ENCODE measurements at places on chromosomes 6 and 20.

DNA sequence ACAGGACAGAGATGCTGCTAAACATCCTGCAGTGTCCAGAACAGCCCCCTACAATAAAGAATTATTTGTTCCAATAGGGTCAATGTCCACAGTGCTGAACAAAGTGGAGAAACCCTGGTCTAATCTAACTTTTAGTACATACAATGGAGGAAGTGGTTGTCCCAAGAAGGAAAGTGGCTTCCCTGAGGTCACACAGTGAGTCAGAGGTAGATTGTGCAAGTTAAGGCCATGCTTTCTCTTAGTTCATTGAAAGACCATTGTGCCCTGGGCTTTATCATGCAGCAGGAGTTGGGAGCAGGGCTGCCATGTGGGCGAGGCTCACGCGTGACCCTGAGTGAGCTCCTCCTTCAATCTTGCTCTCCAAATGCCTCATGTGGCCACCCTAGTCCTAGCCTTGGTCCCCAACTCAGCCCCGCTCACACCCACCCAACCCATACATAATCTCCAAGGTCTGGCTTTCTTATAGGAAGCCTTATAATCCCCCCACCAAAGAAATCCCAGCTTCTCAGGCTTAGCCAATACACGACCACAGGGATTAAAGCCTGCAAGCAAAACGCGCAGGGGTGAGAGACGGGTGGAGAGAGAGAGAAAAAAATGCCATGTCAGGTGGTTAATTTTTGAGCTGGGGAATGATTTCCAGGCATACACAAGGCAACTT is 19.9 kb downstream of the SLC13A3 start:
- DNase-seq = no peak

DNA sequence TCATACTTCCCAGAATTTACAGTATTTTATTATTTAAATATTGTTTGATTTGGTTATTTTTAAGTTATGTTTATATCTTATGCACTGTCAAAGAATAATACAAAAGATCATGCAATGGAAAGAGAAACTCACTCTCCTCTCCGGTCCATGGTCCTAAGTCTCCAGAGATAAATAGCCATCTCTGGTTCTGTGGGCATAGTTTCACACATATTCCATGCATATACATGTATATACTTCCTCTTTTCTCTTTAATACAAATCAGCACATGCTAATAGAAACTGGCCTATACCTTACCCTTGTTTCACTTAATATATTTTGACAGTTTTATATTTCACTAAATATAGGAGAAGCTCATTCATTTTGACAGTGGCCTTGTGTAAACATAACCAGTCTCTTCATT is 901.7 kb upstream of the CITED2 start:
- no peak for DNase-seq

- DNase-seq = no peak
Measured at GRCh38 chr6:71707059-71707458, 179.3 kb upstream of the RIMS1 start.

GRCh38 chr20:64265201-64265600 is 9.7 kb downstream of the PCMTD2 start:
- DNase-seq = no peak

DNA sequence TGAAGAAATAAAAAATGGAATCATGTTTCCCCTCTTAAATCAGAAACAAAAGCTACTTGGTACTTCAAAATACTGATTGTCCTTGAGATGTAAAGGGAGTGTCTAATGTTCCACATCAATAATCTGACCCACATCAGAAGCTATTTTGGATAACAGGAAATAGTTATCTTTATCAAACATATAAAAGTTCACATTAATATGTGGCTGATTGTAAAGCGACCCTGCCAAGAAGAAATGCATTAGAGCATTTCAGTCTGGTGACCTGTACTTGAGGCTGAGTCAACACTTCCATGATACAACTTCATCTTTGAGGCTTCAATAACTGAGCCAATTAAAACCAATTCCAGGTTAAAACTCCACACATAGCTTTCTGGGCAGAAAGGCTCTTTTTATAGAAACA is 31.8 kb downstream of the SYNE1 start:
- no peak for DNase-seq

DNA sequence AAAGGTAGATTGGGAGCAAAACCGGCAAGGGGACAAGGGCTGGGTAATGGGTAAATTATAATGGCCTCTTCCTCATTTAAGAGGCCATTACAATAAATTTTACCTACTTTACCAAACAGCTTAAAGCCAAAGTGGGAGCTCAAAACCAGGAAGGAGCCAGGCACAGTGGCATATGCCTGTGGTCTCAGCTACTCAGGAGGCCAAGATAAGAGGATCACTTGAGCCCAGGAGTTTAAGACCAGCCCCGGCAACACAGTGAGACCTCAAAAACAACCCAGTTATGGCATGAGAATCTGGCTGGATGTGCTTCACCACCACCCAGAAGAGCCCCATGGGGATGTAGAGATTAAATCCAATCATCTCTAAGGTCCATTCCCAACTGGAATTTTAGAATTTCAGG is 52.9 kb upstream of the TAF8 start:
- DNase-seq = no peak

DNA sequence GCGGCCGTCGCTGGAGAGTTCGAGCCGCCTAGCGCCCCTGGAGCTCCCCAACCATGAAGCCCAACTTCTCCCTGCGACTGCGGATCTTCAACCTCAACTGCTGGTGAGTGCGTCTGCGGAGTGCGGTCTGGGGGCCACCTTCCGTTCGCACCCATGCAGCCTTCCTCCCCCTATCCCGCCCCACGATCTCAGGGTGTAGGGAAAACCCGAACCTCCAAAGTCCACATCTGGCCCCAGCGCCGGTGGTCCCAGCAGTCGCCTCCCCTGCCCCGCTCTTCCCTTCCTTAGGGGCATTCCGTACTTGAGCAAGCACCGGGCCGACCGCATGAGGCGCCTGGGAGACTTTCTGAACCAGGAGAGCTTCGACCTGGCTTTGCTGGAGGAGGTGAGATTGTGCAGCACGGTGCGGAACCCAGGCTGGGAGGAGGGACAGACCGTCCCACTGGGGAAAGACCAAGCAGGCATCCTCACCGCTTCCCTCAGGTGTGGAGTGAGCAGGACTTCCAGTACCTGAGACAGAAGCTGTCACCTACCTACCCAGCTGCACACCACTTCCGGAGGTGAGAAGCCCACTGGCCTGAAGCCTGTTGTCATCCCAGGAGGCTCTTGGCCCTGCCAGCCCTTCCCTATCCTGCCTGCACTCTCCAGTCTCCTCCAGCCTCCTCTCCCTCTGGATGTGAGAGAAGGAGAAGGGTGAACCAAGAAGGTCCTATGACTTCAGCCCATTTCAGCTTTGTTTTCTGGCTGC is 719 bp downstream of the SMPD2 start:
- DNase-seq = peak; percentile 74

DNA sequence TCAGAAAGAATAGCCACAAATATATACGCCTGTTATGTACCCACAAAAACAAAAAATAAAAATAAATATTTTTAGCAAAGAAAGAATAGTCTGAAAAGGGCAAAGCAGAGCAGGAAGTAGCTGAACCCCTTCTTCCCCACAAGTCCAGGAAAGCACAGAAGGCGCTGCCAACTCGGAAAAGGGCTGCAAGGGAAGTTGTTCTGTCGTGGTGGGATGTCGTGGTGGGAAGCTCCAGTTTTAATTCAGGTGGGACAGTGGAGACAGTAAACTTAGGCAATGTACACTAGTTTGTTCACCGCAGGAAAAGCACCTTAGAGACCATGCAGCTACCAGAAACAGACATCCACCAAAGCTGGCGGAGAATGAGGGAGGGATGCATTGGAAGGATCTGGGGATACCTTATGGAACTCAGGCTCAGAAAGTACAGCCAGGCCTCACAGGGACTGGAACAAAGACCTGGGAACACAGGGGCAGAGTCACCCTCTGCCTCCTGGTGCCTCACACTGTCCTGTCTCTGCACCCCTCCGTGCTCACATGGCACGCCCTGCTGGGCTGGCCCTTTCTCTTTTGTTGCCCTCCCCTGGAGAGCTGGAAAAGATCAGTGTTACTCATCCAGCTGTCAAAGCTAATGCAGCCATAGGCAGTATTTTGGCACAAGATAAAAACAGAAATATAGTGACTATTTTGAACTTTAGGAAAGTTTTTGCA is 3.3 kb upstream of the APMAP start:
- no peak for DNase-seq

DNA sequence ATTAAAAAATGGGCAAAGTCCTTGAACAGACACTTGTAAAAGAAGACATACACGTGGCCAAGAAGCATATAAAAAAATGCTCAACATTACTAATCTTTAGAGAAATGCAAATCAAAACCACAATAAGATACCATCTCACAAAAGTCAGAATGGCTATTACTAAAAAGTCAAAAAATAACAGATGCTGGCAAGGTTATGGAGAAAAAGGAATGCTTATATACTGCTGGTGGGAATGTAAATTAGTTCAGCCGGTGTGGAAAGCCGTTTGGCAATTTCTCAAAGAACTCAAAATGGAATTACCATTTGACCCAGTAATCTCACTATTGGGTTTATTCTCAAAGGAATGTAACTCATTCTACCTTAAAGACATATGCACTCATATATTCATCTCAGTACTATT is 166.6 kb downstream of the KHDC1L start:
- DNase-seq = no peak

DNA sequence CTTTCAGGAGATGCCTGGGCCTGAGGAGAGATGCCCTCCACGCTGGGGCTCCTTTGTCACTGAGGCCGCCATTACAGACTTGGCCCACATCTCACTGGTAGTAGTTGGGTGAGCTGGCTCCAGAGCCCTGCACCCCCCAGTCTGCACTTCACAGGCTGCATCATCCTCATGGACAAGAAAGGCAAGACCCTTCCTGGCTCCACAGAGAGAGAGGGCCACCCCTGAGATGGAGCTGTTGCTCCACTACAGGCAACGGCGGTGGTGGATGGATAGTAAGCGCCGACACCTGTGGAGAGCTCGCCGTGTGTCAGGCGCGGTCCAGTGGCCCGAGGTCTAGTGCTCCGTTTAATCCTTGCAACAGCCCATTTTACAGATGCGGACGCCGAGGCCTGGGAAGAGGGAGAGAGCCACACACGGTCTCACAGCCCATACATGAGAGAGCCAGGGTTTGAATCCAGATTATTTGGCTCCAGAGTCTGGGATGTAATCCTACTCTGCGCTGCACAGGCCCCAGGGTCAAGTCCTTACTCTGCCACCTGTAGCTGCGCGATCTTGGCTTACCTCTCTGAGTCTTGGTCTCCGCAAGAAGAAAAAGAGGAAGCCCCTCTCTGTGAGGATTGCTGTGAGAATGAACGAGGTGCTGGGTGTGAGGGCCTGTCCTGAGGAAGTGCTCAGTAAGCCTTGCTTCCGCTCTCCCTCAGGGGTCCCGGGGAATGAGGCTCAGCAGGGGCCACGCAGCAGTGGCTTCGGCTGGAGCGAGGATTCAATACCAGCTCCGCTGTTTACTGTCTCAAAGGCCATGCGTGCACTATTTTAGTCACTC is 34.5 kb downstream of the SPDEF start:
- DNase-seq = peak; percentile 21

Data from right forelimb (tissue), 1 donor.